ENCODE measurements at places on chromosomes 5 and 9. TPM values are rescaled to one million over a fixed set of nuclear protein-coding genes. Genes with fewer than 3 reads are reported as not detected.
A peak's percentile ranks its signal among the peaks of the same experiment; 100 is the strongest.

Gene PTPRD
- 19.6 TPM for total RNA-seq

GRCh38 chr9:33472171-33472880, 1.4 kb downstream of the NOL6 start:
- H3K36me3 ChIP-seq: peaks cover 29% of the 10 kb centered on the region
- peaks cover 8% of the 10 kb centered on the region for H3K4me1 ChIP-seq
- DNase-seq: no peak
- no peak overlapping the region for H3K27ac ChIP-seq
- no peaks in the 10 kb centered on the region for H3K27me3 ChIP-seq
- no peak overlapping the region for H3K4me3 ChIP-seq

GRCh38 chr5:172293054-172293744, 9.6 kb upstream of the UBTD2 start:
- no peak overlapping the region for H3K4me3 ChIP-seq
- DNase-seq: peak; percentile 29
- no peaks in the 10 kb centered on the region for H3K27me3 ChIP-seq
- no peak overlapping the region for H3K27ac ChIP-seq

GRCh38 chr9:113511856-113512761, 48.6 kb downstream of the RGS3 start:
- no peak overlapping the region for H3K4me3 ChIP-seq
- H3K27me3 ChIP-seq: no peaks in the 10 kb centered on the region
- peak overlapping the region; percentile 84 for H3K27ac ChIP-seq
- peaks cover 21% of the 10 kb centered on the region for H3K36me3 ChIP-seq

Gene AK1
- 77.7 TPM for total RNA-seq

- no peak overlapping the region for H3K4me3 ChIP-seq
- H3K4me1 ChIP-seq: peaks cover 10% of the 10 kb centered on the region
- H3K27ac ChIP-seq: no peak overlapping the region
These were observed 59.1 kb upstream of the ZFAND5 start for GRCh38 chr9:72424131-72424530.

GRCh38 chr5:89849830-89850512, 559.6 kb downstream of the CETN3 start:
- no peaks in the 10 kb centered on the region for H3K36me3 ChIP-seq
- no peak overlapping the region for H3K4me3 ChIP-seq
- no peak for DNase-seq

DNA sequence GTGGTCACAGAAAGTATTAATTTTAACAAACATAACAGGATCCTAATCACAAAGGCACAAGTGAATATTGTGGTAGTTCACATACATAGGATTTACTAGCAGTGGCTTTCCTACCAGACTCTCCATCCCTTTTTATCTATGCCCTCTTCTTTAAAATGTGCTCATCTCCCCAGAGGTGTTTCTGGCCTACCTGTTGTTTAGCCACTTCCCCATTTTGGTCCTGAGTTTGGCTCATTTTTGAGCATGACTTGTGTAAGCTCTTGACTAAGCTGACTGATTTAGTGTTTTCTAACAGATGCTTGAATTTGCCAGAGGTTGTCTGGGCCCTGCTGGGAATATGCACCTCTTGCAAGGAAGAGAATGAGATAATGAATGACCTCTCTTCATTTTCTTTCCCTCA, 517.7 kb upstream of the CLINT1 start:
- DNase-seq: no peak
- no peak overlapping the region for H3K4me3 ChIP-seq
- H3K27me3 ChIP-seq: no peaks in the 10 kb centered on the region
- H3K4me1 ChIP-seq: no peaks in the 10 kb centered on the region
- no peak overlapping the region for H3K27ac ChIP-seq
- no peaks in the 10 kb centered on the region for H3K36me3 ChIP-seq

Gene GABRP
- total RNA-seq: not detected

Gene C5orf63
- 1.1 TPM for total RNA-seq

Gene CLIC3
- total RNA-seq: 1.4 TPM

All from thoracic aorta (tissue), 2 donors.